ENCODE measurements at places on chromosomes 6 and 20. TPM values are rescaled to one million over a fixed set of nuclear protein-coding genes. Genes with fewer than 3 reads are reported as not detected.

Gene CFAP206
- total RNA-seq: 0.37 TPM

Gene NINL
- total RNA-seq: 4.8 TPM

Gene EPB41L1
- 13.2 TPM for total RNA-seq

Gene GPR6
- total RNA-seq: not detected

Gene BNIP5
- total RNA-seq: not detected

Gene RAET1L
- not detected for total RNA-seq

Gene HEY2
- total RNA-seq: not detected

Gene SMPDL3A
- total RNA-seq: 7.0 TPM

Gene SLC24A3
- total RNA-seq: under 0.01 TPM

Gene TM9SF4
- 46.9 TPM for total RNA-seq

Gene SYNGAP1
- 6.2 TPM for total RNA-seq

Gene C2
- total RNA-seq: 0.59 TPM

Gene C4A
- 1.4 TPM for total RNA-seq

Gene SOBP
- 8.8 TPM for total RNA-seq

Gene C6orf163
- total RNA-seq: 2.9 TPM

Gene B3GALT4
- total RNA-seq: 2.5 TPM

Gene FAM8A1
- 16.5 TPM for total RNA-seq

Gene PTK6
- under 0.01 TPM for total RNA-seq

Gene LAMA4
- 511 TPM for total RNA-seq

Gene EMILIN3
- total RNA-seq: not detected

Gene MAFB
- total RNA-seq: 4.7 TPM

Gene NRN1
- 29.0 TPM for total RNA-seq

Gene UNC5CL
- total RNA-seq: under 0.01 TPM

Gene E2F1
- 5.5 TPM for total RNA-seq

Gene FBXO9
- 42.0 TPM for total RNA-seq

Gene GLP1R
- total RNA-seq: not detected

Gene FAM217B
- 4.3 TPM for total RNA-seq

Gene MEI4
- not detected for total RNA-seq

Gene PTCHD4
- total RNA-seq: 5.5 TPM

Gene RBBP8NL
- not detected for total RNA-seq

Gene CD83
- 3.9 TPM for total RNA-seq

Gene DDX43
- total RNA-seq: 0.39 TPM

Gene SYNDIG1
- total RNA-seq: under 0.01 TPM

Gene SLC22A7
- total RNA-seq: not detected

Gene KIF3B
- 30.3 TPM for total RNA-seq

Gene FERMT1
- total RNA-seq: 17.3 TPM

Gene CNR1
- total RNA-seq: under 0.01 TPM

Gene VSTM2L
- total RNA-seq: 0.20 TPM

Gene TMC2
- under 0.01 TPM for total RNA-seq

Gene CCDC167
- 16.5 TPM for total RNA-seq

Gene AVP
- not detected for total RNA-seq
